ENCODE measurements at places on chromosomes 12 and 14. TPM values are rescaled to one million over a fixed set of nuclear protein-coding genes. Genes with fewer than 3 reads are reported as not detected.

The REP15 gene
- 0.55 TPM for total RNA-seq

The CPNE6 gene
- 0.39 TPM for total RNA-seq

The SPRYD3 gene
- total RNA-seq, result 21.0 TPM

DNA sequence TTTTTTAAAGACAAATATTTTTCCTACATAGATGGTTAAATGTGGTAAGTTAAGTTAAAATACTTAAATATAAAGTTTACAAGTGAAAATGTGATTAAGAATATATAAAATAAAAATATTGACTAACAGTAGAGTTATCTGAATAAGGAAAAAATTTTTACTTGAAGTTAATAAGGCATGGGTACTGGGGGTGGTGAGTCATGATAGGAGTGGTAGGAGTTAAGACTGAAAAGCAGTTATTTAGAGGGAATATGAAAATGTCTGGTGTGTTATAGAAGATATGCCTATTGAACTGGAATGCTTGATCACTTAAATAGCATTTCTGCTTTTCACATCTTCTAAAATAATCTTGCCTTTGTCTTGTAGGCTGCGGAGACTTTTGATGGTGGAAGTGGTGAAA is 68.7 kb downstream of the CCDC91 start:
- DNase-seq, result no peak

GRCh38 chr14:86299994-86300393 is 770.0 kb downstream of the FLRT2 start:
- no peak for DNase-seq

DNA sequence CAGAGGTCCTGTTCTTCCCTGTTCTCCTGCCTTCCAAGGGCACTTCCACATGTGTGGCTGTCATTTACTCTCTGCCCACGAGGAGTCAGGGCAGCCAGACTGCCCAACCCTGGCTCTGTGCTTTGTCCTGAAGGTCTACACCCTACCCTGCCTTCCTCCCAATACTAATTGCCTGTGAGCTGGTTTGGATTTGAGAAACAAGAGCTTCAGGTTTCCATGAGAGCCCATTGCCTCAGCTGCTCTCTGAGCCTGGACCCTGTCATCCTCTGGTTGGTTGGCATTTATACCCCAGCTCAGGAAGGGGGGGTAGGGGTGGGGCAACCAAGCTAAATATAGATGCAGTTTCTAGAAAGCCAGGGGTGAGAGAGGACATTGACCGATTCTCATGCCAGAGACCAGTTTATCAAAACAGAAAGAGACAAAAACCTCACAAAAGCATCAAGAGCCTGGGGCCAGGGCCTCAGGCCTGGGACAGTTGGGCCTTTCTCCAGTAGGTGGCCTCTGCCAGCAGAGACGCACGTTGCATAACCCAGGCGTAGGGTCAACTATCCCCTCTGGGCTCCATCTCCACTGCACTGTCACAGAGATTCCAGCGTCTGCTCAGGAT is 34.5 kb downstream of the VDR start:
- no peak for DNase-seq

DNA sequence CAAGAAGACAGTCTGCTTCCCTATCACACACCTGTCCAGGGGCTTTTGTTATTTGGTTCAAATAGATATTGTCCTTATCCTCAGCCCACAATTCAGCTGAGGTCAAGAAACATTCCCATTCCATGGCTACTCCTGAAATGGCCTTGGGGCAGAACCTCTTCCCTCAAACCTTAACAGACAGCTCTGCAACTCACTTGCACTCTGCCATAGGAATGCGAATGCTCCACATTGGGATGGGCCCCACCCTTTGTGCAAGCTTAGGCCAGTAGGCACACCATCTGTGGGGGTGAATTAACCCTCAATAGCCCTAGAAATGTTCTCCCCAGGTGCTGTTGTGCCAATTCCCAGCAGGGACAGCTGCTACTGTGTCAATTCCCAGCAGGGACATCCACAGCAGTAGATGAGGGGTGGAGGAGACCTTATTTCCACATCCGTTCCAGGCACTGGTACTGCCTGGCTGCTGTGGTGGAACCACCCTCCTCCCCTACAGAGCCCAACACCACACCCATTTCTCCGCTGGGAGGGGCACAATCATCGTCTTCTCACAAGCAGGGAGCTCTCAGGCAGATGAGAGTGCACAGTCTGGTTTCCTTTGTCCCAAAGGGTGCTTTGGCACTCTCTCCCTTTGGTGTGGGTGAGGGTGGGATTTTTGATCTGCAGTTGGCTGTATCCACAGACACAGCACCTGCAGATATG is 42.3 kb upstream of the GLIPR1 start:
- no peak for DNase-seq

GRCh38 chr12:65460063-65460462 is 181.6 kb downstream of the MSRB3 start:
- no peak for DNase-seq

GRCh38 chr12:105418821-105419291 is 88.4 kb downstream of the C12orf75 start:
- no peak for DNase-seq

GRCh38 chr12:132510746-132511477 is 21.0 kb downstream of the FBRSL1 start:
- no peak for DNase-seq

DNA sequence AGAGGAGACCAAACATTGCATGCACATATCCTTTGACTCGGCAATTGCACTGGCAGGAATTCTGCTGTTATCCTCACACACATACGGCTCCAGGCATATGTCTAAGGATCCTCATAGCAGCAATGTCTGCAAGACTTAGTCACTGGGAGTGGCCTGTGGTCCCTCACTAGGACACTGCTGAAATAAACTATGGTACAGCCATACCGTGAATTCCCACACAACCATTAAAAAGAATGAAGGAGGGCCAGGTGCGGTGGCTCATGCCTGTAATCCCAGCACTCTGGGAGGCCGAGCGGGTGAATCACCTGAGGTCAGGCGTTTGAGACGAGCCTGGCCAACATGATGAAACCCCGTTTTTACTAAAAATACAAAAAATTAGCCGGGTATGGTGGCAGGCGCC is 105.1 kb downstream of the ZFP36L1 start:
- peak; percentile 67 for DNase-seq

Data from lower leg skin (tissue), 4 donors.